Activated naive CD4-positive, alpha-beta T cell treated with anti-CD3 and anti-CD28 coated beads, Interleukin-2, amount 50 U/mL, for 16 hours (primary cell): ENCODE measurements at places on chromosomes 4 and X.

DNA sequence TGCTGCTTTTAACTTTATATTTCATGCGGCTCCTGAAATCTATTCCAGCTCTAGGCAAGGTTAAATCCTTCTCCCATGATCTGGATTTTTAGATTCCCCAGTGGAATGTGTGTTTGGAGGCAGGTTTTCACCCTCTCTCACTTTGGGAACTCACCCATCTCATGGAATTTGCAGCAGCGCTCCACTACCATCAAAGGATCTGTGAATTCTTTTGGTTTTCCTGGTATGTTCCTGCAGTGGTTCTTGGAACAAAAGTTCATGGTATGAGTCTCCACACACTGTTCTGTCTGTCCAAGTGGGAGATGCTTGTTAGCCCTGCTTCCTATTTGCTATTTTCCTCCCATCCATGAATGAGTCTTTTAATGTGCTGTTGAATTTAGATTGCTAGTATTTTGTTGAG is 14.0 kb downstream of the APOOL start:
- DNase-seq, result no peak

DNA sequence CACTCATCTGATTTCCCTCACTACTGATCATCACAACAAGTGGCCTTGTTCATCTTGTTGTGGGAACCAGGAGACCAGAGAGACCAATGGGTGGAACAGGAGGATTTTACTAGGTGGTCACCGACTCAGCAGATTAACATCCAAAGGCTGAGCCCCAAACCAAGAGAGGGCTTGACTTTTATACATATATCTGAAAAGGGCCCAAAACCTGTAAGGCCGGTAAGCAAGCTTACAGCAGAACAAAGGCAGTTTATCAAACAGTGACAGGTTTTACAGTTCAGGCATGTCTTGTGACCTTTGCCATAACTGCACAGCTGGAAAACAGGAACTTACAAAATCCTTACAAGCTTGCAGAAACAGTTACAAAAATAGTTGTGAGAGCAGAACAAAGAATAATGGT is 195.9 kb downstream of the OR13H1 start:
- no peak for DNase-seq

DNA sequence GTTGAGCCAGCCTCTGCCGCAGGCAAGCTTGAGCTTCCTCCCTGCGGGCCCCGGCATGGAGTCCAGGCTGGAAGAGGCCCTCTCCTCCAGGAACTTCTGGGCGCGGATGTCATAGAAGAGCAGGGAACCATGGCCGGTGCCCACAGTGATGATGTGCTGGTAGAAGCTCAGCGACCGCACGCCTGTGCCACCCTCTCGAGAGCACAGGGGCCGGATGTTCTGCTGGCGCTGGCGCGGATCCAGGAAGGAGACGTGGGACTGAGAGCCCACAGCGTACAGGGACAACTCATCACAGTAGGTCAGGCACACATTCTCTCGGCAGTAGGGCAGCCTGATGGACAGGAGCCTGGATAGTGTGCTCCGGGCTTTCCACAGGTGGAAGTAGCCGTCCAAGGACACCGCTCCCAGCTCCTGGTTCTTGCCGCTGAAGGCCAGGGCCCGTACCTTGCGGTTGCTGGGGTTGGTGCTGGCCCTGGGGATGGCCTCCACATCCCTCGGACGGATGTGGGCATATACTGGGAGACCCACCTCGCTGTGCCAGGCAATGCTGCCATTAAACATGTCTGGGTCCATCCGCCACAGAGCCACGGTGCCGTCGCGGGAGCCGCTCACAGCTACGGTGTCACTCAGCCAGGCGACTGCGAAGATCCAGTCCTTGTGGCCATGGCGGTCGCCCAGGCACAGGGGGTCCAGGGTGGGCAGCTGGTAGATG is 1.2 kb downstream of the DCAF12L2 start:
- DNase-seq, result no peak

GRCh38 chr4:72006586-72006985 is 25.2 kb upstream of the NPFFR2 start:
- no peak for DNase-seq

GRCh38 chr4:80172203-80172602 is 25.1 kb upstream of the PRDM8 start:
- DNase-seq, result no peak

- no peak for DNase-seq
Measured at GRCh38 chr4:185520119-185520518, 15.2 kb downstream of the PDLIM3 start.

GRCh38 chrX:102345916-102346315 is 93.9 kb downstream of the NXF2B start:
- peak; percentile 60 for DNase-seq
